Activated T-cell treated with anti-CD3 and anti-CD28 coated beads, Interleukin-2, amount 50 U/mL, for 1 hour (primary cell): ENCODE measurements at places on chromosomes 2 and 18.

GRCh38 chr2:239394346-239394945 lies 6.4 kb downstream of the HDAC4 start:
- DNase-seq = peak; percentile 11

DNA sequence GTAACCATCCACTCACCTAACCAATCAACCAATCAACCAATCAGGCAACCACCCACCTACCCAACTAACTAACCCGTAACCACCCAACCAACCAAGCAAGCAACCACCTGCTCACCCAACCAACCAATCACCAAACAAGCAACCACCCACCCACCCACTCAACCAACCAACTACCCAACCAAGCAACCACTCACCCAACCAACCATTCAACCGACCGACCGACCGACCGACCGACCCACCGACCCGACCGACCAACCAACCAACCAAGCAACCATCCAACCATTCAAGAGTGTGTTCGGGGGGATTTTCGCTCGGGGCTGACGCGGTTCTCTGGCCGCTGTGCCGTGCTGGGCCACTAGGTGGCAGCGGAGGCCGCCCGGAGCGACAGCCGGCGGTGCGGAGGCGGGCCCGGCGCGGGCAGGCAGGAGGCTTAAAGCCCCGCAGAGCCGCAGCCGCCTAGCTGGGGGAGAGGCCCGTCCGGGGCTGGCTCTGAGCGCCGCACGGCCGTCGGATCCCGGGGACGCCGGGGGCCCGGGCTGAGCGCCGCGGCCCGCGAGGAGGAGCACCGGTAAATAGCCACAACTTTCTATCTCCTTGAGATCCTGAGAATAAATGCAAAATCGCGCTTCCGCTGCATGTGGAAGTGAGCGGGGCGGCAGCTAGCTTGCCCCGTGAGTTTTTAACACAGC lies at the start of gene MC5R:
Gene MC5R, plus strand, starts transcription at position 443 of the 689 bp plus-strand sequence. CDS start 1,617 bp downstream, outside the sequence.
- DNase-seq = peak; percentile 80

DNA sequence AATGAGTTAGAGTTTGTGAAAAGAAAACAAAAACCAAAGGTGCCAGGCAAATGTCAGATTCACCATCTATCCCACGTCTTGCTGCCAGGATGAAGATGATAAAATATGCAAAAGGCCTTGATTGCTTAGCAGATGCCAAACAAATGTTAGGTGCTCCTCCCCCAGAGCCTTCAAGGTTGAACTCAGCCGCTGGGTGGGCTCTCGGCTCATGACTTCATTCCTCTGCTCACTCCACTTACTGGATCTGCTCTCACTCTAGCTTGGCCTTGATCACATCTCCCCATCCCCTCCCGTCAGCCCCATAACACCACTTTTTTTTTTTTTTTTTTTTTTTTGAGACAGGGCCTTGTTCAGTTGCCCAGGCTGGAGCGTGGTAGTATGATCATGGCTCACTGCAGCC lies 38.5 kb downstream of the SH2D6 start:
- DNase-seq = no peak

DNA sequence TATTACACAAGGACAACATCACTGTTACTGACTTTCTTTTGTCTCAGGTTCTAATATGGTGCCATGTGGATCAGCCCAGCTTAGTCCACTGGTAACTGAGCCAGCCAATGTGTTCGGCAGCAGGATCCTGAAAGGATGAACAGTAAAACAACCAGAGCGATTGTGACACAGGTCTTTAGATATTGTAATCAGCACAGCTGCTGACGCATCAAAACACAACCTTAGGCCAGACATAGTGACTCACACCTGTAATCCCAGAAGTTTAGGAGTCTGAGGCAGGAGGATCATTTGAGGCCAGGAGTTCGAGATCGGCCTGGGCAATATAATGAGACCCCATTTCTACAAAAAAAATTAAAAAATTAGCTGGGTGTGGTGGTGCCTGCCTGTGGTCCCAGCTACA lies 183.4 kb upstream of the CDH20 start:
- DNase-seq = no peak

DNA sequence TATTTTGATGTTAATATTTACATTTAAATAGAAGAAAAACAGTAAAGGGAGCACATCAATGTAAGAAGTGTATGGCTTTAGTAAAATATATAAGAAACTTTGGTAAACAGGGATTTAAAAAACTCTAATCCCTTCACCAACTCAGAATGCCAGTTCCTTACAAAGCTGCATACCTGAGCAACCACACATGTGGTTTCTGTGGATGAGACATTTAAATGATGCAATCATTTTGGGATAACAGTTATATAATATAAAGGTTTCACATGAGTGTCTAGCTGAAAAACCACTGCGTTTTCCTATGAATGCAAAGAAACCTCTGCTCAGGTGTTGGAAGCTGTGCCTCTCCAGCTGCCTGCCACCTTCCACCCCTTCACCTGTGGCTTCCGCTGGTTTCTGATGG lies 209.1 kb upstream of the REV1 start:
- no peak for DNase-seq

GRCh38 chr18:26438980-26439379 lies 109.4 kb downstream of the KCTD1 start:
- no peak for DNase-seq

DNA sequence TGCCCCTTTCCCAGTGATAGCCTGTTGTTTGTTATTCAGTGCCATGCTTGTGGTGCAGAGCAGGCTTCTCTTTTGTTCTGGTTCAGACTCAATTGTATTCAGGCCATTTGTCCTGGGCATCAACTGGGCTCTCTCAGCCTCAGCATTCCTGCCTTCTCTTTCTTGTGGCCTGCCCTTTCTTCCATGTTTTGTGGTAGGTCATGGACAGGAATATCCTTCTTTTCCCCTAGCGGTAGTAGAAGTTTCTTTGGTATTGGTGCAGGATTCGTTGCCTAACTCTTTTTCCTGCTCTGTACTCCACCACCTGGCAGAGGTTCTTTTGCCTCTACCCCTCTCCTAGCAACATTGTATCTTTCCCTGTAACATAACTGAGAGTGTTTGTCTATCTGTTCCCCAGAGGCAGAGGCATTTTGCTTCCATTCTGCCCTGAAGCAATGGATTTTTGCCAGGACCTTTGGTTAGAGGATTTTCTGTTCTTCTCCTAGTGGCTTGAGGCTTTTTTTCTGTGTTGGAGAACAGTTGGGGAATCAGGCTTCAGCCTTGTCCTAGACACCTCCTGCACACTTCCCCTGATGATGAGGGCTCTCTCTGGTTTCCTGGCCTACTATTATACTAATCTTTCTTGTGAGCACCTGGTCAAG lies 68.5 kb downstream of the NCOA1 start:
- no peak for DNase-seq

GRCh38 chr2:128631698-128632500 lies 313.2 kb upstream of the HS6ST1 start:
- peak; percentile 8 for DNase-seq

- DNase-seq = peak; percentile 59
These were observed 19.6 kb downstream of the UGP2 start for GRCh38 chr2:63861220-63861822.

DNA sequence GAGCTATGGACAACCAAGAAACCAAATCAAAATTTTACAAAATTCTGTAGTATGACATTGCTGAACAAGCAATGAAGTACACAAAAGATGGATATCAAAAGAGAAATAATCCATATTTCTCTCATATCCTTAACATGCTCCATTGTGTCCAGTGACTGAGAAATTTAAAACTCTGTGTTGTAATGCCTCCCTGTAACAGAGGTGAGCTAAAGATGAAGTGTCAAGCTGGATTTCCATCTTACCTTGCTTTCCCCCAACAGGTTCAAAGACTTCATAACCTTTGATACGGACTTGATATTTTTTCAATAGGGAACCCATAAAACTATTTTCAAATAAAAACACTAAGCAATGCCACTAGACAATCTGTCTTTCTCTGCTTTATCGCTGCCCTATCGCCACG lies 95.7 kb upstream of the SERTAD2 start:
- no peak for DNase-seq

GRCh38 chr18:9619990-9620389 lies 5.6 kb upstream of the PPP4R1 start:
- DNase-seq = no peak

DNA sequence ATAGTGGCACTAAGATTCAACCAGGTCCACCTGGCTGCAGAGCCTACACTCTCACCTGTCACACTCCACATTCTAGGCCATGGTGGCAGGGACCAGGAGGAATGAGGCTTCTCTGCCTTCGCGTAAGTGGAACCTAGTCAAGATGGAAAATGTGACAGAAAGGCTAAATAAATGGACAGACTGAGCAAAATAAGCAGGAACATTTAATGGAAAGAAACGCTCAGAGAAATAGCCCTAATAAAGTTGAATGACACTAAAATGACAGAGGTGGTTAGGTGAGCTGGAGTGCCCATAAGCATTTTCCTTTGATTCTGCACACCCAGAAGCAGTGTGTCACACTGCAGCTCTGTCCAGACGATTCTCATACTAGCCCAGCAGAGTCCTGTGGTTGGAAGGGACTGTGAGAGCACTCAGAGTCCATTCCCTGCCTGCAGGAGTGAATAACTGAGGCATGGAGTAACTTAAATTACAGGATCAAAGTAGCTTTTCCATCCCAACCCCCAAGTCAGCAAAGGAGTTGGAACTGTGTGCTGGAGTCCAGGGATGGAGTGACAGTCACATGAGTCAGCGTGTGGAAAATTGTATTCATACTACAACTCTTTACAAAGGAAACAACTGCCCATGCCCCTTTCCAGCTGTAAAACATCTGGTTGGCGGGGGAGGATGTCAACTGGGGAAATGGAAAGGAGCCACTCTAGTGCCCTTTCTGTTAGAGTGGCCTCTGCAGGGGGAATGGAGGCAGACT lies 105.4 kb upstream of the LGALSL start:
- DNase-seq = no peak

DNA sequence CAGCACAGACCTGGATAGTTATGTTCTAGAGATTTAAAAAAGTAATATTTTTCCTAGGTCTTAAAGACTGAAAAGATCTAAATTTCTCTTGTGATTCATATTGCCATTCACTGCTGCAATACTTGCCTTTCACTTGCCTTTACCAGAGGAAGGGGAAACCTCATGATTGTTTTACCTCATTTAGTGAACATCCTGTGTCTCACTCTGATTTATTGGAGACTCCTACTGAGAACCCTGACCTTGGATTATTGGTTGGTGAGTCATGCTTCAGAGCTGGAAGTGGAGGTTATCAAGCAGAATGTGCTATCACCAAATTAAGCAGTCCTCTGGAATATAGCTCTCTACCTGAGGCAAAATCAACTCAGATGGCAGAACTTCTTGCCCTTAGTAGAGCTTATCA lies 500.5 kb downstream of the TSN start:
- DNase-seq = no peak

GRCh38 chr18:26307161-26307773 lies 81.0 kb downstream of the TAF4B start:
- DNase-seq = no peak

DNA sequence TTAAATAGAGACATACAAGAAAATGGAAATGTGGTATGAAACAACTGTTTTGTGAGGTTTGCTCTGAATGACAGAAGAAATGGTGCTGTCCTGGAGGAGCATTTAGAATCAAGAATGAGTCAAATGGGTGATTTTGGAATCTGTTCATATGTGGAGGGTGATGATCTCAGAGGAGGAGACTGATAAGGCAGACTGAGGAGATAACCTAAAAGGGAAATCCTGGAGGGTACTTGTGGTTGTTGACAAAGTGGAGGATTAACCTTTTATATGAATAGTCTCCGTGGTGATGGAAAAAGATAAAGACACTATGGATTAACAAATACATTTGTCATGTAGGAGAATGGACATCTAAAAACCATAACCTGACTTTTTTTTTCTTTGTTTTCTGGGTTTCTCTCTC lies 74.1 kb downstream of the MMADHC start:
- no peak for DNase-seq

DNA sequence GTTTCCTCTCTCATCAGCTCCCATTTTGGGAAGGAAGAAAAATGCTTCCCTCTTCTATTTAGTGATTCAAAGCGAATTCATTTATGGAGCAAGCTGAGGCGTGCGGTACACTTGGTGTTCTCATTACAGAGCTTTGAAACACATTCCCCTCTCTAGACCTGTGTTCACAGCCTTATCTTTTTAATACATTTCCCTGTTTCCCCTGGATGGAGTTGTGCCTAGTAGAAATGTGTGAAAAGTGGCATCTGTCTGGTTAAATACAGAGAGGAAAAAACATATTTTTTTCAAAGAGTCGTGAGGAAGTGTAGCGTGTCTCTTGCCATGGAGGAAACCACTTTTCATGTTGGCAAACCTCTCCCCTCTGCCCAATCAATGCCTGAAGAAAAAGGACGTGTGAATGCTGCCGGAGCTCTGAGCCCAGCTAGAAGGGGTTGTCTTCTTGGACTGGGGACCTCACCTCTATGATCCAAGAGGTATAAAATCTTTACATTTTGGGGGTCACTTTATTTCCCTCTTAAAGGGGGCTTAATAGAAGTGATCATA lies 52.4 kb downstream of the DPP4 start:
- no peak for DNase-seq

- no peak for DNase-seq
These were observed 4.3 kb downstream of the COL3A1 start for GRCh38 chr2:188978291-188979081.

GRCh38 chr18:28163201-28163775 lies 13.6 kb downstream of the CDH2 start:
- DNase-seq = no peak

- DNase-seq = peak; percentile 41
These were observed 43.0 kb upstream of the RAB6C start for GRCh38 chr2:129936334-129936934.

GRCh38 chr2:171347591-171348032 lies 86.2 kb downstream of the METTL8 start:
- DNase-seq = no peak

DNA sequence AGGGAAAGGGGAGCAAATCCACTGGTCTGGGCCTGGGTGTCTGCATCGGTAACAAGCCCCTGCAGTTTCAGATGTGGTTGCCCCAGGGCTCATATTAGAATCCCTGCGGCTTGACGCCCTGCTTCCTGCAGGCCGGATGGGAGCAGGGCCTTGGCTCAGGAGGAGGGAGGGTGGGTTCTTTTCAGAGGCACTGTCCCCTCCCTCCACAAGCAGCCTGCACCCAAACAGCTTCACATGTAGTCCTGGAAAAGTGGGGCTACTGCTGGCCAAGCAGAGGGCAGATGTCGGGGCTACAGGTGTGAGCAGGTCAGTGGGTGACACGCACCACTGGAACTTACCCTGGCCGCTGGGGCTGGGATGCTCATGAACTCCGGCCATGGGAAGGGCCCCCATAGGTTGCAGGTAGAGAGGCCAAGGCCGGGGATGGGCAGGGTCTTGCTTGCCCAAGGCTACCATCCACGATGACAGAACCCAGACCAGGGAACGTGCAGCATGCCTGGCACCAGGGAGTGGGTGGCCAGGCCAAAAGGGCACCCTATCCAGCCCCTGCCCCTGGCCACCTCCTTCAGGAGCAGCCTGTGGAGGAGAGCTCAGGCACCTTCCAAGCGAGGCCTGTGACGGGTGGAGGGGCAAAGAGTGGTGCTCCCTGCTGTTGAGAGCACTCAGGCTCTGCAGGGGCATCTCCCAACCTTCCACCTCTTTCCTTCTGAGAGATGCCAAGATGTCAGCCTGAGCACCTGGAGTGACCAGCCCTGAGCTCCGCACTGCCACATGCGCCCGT lies 16.8 kb downstream of the ARID5A start:
- DNase-seq = peak; percentile 58

- no peak for DNase-seq
These were observed 85.8 kb downstream of the GRB14 start for GRCh38 chr2:164535280-164536025.

GRCh38 chr18:404061-404636 lies 96.4 kb downstream of the COLEC12 start:
- DNase-seq = no peak
